ENCODE measurements at places on chromosomes 7 and 10.

- no peak for DNase-seq
These were observed 34.5 kb upstream of the RBM20 start for GRCh38 chr10:110609605-110610004.

GRCh38 chr7:105222953-105223352, 165.8 kb downstream of the SRPK2 start:
- DNase-seq, result no peak

GRCh38 chr7:19114551-19114855, 2.9 kb downstream of the TWIST1 start:
- no peak for DNase-seq

- DNase-seq, result no peak
These were observed 38.6 kb downstream of the IL6 start for GRCh38 chr7:22765609-22766008.

GRCh38 chr7:84196084-84196503, 1.5 kb upstream of the SEMA3A start:
- no peak for DNase-seq

DNA sequence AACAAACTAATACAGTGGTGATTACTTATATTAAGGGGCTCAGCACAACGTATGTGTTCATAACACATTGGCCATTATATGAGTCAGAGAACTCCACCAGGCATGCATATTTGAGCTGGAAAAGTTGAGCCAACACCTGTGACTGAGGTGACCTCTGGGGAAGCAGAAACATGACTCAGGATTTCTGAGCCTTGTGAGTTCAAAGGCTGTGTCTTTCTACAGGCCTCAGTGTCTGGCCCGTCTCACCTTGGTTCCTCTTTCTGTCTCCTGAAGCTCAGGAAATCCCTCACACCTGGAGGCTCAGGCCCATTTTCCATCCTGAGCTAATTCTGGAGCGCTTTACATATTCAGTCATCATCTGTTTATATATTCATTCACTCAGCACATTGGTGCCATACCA, 230.9 kb upstream of the AGK start:
- DNase-seq, result no peak

DNA sequence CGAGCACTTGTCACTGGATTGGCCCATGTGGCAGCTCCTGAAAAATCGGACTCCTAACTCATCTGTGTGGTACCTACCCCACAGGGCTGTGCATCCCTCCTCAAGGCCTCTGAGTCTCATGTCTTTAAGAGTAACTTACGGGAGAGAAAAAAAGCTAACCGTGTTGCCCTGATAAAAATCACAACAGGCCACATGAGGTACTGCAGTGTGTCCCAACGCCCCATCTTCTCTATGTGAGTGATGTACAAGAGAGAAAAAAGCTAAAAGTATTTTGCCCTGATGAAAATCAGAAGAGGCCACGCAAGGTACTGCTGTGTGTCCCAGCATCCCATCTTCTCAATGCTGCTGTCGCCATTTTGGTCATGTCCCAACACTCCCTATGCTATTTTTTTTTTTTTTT, 41.2 kb upstream of the ADRB1 start:
- no peak for DNase-seq

- DNase-seq, result no peak
These were observed 54.8 kb upstream of the FGL2 start for GRCh38 chr7:77254429-77254828.

DNA sequence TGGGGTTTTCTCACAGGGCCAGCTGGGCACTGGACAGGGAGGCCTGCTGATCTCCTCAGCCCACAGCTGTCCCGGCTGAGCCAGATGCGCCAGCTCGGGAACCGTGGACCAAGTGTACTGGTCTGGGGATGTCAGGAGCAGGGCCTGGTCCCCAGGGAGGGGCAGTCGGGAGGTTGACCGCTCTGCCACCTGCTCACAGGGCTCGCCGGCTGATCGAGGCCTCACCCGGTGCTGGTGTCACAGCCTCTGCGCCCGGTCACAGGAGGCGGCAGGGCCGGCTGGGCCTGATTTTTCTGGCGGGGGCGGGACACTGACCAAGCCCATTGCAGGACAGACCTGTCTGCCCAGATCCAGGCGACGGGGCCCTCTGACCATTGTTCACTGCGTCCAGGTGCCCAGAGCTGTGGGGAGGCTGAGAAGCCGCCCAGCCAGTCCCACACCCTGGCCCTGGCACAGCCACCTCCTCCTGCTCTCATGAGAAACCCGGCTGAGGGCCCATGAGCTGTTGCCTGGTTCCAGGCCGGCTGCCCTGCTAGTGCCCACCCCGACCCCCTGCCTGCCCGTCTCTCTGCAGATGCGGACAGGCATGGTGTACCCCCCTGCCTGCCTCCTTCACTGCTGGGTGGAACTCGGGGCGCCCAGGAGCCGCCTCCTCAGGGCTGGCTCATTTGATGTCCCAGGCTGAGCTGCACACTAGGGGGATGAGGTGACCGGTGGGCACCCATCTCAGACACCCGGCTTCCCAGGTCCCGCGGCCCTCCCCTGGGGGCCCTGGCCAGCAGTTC, 3.0 kb upstream of the TMEM184A start:
- DNase-seq, result no peak

All from natural killer cell (primary cell).